ENCODE measurements at places on chromosomes 2 and 18. TPM values are rescaled to one million over a fixed set of nuclear protein-coding genes. Genes with fewer than 3 reads are reported as not detected.

SLC19A3 gene
- not detected for total RNA-seq

GRCh38 chr2:158600155-158600802 lies 143.5 kb downstream of the PKP4 start:
- H3K4me3 ChIP-seq: no peak overlapping the region
- DNase-seq: no peak
- no peaks in the 10 kb centered on the region for H3K4me1 ChIP-seq
- no peaks in the 10 kb centered on the region for H3K36me3 ChIP-seq
- no peaks in the 10 kb centered on the region for H3K27me3 ChIP-seq

DNA sequence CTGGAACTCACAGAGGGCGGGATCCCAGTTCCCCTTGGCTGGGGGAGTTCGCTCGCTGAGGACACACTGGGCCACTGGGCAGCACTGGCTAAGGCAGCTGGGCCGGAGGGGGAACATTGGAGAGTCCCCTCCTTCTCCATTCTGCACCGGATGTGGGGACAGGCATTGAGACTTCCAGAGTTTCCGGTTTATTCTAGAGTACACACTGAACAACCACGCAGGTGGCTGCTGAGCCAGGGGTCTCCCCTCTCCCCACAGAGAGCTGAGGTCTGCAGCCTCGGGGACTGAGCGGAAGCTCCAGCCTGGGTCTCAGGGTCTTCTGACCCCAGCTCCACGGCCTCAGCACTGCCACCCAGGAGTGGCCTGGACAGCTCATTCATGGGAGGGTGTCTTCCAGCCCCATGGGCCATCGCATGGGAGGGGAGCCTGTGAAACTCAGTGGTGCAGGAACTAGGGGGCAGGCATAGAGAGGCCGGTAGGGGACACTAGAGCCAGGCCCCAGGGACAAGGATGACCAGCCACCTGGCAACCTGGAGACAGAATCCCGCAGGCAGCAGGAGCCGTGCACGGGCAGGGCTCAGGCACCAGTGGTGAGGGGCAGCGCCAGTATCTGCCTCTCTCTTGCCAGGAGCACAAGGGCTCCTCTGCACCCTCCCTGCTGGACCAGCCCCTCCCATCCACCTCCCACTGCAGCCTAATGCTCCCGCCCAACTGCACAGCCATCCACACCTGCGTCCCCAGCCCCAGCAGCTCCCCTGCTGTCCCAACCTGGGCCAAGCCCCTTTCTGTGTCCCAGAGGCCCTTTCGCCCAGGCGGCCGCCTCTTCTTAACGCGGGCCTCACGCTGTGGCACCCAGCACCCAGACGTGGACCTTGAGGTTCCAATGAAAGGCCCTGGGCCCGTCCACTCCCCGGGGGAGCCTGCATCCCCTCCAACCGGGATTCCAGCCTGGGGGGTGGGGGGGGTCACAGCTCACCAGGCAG lies 45.1 kb upstream of the GPC1 start:
- no peaks in the 10 kb centered on the region for H3K27me3 ChIP-seq
- H3K4me1 ChIP-seq: no peaks in the 10 kb centered on the region
- no peak overlapping the region for H3K27ac ChIP-seq
- no peak for DNase-seq
- no peaks in the 10 kb centered on the region for H3K36me3 ChIP-seq

DNA sequence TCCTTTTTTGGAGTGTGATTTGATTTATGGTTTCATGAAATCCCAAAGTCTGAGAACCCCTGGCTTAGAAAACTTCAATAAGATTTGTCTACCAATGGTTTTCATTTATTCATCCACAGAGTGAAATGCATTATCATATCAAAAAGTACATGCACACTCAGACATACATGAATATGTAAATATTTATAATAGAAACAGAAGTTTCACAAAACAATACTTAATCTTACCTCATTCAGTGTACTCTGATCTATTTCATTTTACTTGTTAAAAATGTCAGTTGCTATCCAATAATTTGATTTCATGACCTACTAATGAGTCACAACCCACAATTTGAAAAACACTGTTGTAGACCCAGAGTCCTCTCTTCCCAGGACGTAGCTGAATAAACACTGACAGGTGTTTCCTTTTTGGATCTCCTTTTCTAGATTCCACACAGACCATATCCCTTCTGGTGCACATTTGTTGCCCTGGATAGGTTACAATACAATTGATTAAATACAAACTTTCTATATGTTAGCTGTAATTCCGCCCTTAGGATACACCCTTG lies 10.4 kb upstream of the CAVIN2 start:
- H3K27me3 ChIP-seq: peaks cover 17% of the 10 kb centered on the region
- H3K27ac ChIP-seq: no peak overlapping the region
- DNase-seq: no peak
- H3K4me1 ChIP-seq: no peaks in the 10 kb centered on the region
- no peaks in the 10 kb centered on the region for H3K36me3 ChIP-seq

Measured in activated T-cell treated with anti-CD3 and anti-CD28 coated beads, Interleukin-2, amount 50 U/mL, for 72 hours (primary cell).